ENCODE measurements at places on chromosomes 3 and 15.

GRCh38 chr3:195557322-195557721 lies 14.2 kb upstream of the PPP1R2 start:
- DNase-seq: no peak

GRCh38 chr15:70018646-70019600 lies 78.8 kb downstream of the TLE3 start:
- no peak for DNase-seq

DNA sequence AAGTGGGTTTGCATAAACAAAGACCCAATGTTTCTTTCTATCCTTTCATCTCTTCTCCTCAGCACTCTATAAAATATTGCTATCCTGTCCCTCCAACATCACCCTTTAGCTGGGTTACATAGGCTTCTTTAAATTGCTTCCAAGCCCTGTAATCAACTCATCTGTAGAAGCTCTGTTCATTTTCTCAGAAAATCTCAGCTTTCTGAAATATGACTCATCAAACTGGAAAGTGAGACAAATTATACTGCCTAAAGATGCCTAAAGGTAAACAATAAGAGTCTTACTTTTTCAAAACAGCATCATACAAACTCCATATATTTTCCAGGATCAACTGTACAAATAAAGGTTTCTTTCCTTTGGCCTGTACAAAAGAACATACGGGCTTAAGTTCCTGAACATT lies 33.8 kb downstream of the EFL1 start:
- no peak for DNase-seq

DNA sequence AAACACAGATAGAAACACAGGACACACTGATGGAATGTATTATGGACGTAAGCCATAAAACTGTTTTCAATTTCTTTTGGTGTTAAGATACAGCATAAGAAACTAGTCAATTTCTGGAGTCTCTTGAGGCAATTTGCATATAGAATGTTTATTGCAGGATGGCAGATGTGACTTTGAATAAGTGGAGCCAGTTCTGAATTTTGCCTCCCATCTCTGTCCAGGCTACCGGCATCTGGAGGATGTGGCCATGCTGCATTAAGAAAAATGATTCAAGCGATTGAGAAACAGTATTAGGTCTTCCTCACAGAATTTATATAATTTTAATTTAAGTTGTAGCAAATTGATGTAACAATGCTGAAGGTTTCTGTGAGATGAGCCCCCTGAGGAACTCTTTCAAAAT lies 81.5 kb downstream of the CHST2 start:
- no peak for DNase-seq

GRCh38 chr3:148068466-148068865 lies 629.2 kb upstream of the AGTR1 start:
- no peak for DNase-seq

DNA sequence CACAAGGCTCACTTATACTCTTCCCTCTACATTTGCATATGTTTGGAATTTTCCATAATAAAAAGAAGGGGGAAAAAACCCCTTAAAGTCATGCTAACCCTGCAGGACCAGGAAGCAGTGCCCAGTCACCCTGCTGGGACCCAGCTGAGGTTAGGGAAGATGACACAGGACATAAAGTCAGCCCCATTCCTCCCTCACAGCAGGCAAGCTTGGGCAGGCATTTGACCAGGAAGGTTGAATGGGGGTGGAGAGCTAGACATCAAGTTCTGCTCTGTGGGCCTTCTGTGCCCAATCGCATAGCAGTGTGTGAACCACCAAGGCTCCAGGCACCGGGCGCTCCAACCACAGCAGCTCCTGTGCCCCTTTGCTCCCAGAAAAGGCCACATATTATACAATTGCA lies 7.1 kb upstream of the HDAC11 start:
- no peak for DNase-seq

DNA sequence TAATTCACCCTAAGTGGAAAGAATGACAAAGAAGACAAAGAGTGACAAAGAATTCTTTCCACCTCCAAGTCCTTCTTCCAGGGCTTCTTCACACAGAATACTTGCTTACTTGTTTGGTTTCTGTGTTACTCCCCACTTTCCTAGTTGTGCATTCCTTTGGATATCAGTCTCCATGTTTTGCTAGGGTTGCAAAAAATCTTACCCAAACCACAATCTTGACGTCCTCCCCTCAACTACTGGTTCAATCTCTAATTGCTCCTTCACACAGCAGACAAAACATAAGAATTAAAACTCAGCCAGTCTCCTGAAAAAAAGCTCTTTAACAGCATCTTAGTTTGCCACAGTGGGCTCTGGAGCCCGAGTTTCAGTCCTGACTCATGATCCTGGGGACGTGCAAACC lies 297.6 kb upstream of the CHRNA7 start:
- no peak for DNase-seq
